ENCODE measurements at places on chromosomes 5 and 9. TPM values are rescaled to one million over a fixed set of nuclear protein-coding genes. Genes with fewer than 3 reads are reported as not detected.

The ADAM19 gene
- total RNA-seq = 48.7 TPM

GRCh38 chr9:26809795-26810194 is 82.8 kb downstream of the CAAP1 start:
- DNase-seq = no peak

- DNase-seq = no peak
Observed at GRCh38 chr9:72382405-72382804, 17.4 kb upstream of the ZFAND5 start.

DNA sequence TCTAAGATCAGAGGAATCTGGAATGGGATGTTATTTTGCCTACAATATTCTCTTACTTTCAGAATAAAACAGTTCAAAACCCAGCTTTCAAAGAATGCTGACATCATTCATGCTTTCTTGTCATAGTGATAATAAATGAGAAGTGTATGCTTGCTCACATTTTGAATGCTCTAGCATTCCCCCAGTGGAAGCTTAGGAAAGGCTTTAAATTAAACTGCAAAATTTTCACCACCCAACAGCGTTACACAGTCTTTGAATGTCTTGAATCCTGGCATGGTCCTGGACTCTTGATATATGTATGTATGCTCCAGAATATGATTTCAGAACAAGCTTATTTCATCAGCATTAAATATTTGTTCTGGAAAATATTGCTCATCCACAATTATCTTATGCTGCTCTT is 964.3 kb upstream of the NUDT12 start:
- no peak for DNase-seq

DNA sequence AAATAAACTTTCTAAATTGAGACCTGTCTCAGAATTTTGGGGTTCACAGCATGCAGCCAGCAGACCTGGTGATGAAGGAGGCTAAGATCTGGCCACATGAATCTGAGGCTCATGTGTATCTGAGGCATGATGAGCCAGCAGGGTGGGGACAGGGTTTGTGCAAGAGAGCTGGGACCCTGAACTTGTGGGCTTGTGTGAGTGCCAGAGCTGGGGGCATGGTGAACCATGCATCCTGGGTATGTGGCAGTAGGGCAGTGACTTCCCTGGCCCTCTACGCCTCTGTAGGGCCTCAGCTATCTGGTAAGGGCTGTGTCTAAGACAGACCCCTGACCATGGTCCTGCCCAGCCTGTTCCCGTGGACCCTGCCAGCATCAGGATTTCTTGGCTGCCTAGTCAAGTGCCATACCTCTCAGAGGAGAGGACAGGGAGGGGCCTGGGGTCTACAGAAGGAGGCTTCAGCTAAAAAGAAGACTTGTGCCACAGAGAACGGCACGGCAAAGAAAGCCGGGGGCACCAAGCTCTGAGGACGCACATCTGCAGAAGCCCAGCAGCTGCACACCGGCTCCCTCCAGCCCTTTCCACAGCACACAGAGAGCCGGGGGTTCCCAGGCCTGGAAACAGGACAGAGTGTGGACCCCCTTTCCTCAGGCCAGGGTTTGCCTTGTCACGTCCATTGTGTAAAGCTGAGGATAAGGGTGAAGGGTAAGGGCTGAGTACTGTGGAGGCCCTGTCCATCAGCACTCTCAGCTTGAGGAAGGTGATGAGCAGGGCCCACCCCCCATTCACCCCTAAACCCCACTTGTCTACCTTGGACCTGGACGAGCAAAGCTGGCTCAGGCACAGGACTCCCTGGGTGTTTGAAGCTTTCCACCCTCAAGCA is 130.1 kb downstream of the MRPL36 start:
- no peak for DNase-seq

DNA sequence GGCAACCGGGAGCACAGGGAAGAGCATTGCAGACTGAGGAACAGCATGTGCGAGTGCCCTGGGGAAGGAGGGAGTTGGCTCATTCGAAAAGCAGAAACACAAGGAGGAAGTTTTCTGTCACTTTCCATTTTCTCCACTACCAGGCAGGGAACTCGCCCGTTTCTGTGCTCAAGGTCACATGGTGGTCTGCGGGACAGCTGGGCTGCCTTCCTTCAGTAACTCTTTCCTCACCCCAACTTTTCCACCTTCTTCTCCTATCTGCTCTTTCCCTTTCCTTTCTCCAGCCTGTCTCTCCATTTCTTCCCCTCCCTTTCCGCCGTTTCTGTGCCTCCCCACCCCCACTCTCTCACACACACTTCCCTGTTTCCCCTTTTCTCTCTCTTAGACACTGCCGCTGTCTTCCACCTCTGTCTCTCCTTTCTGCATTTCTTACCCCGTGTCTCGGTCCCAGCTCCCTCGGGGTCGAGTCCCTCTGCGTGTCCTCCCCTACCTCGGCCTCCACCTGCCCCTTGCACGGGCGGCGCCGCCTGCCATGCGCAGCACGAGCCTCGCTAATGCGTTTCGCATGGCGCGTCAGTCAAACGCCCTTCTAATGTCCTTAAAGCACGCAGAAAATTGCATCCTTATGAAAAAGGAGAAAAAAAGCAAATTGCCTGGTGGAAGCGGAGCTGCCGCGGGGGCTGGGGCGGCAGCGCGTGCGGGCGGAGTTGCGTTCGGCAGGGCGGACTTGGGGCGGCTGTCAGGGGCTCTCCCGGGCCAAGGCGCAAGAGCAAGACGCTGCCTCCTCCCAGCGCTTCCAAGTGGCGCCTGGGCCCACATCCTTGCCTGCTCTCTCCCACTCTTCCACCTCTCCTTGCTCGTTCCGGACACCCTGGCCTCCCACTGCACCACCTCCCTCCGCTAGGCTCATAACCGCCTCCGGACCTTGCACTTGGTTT is 9.5 kb downstream of the BARX1 start:
- no peak for DNase-seq

GRCh38 chr5:30804739-30805505 is 388.6 kb upstream of the CDH6 start:
- DNase-seq = no peak

GRCh38 chr9:5978523-5978922 is 36.9 kb downstream of the RANBP6 start:
- DNase-seq = no peak

The ELOVL7 gene
- total RNA-seq = 0.05 TPM

- no peak for DNase-seq
Observed at GRCh38 chr5:108634010-108634616, 113.6 kb upstream of the FER start.

The SEMA6A gene
- total RNA-seq = 6.0 TPM

GRCh38 chr5:175778951-175779503 is 92.4 kb upstream of the CPLX2 start:
- no peak for DNase-seq

The CDC20B gene
- not detected for total RNA-seq
